IMR-90 (cell line): ENCODE measurements at places on chromosomes 13 and 19. TPM values are rescaled to one million over a fixed set of nuclear protein-coding genes. Genes with fewer than 3 reads are reported as not detected.

NECTIN2 gene
- 77.8 and 78.0 TPM in 2 replicates for total RNA-seq

ZNF534 gene
- total RNA-seq: not detected in 2 replicates

TMIGD2 gene
- not detected in 2 replicates for total RNA-seq

PNMA8B gene
- total RNA-seq: under 0.01 and 0.18 TPM in 2 replicates

ADAT3 gene
- total RNA-seq: 0.28 and 0.36 TPM in 2 replicates

CBY2 gene
- not detected in 2 replicates for total RNA-seq

PBX4 gene
- 0.90 and 1.4 TPM in 2 replicates for total RNA-seq

CPT1C gene
- 14.2 and 14.7 TPM in 2 replicates for total RNA-seq

TMEM238 gene
- not detected in 2 replicates for total RNA-seq

CTXN1 gene
- 0.36 and 0.56 TPM in 2 replicates for total RNA-seq

ZNF547 gene
- 4.4 and 5.6 TPM in 2 replicates for total RNA-seq

TMEM221 gene
- not detected in 2 replicates for total RNA-seq

UBE2M gene
- 55.9 and 63.0 TPM in 2 replicates for total RNA-seq

SIGLEC12 gene
- total RNA-seq: not detected in 2 replicates

STAP2 gene
- total RNA-seq: 1.3 and 1.4 TPM in 2 replicates

PLIN4 gene
- total RNA-seq: under 0.01 TPM in 2 replicates

KANK3 gene
- not detected in 2 replicates for total RNA-seq

PSG3 gene
- total RNA-seq: not detected in 2 replicates

NCCRP1 gene
- not detected in 2 replicates for total RNA-seq

RNF17 gene
- 0.18 and 0.28 TPM in 2 replicates for total RNA-seq

RAX2 gene
- not detected in 2 replicates for total RNA-seq

HOMER3 gene
- 50.8 and 53.4 TPM in 2 replicates for total RNA-seq

CATSPERD gene
- not detected in 2 replicates for total RNA-seq

THSD8 gene
- total RNA-seq: not detected in 2 replicates

METTL21C gene
- not detected in 2 replicates for total RNA-seq

CYP2A13 gene
- total RNA-seq: not detected in 2 replicates

TBC1D17 gene
- total RNA-seq: 1.1 and 1.4 TPM in 2 replicates

PSG11 gene
- total RNA-seq: 0.18 and 0.28 TPM in 2 replicates

REXO1 gene
- 1.4 and 2.5 TPM in 2 replicates for total RNA-seq

FPR2 gene
- not detected in 2 replicates for total RNA-seq

PALM3 gene
- under 0.01 and 0.18 TPM in 2 replicates for total RNA-seq

SYCN gene
- not detected in 2 replicates for total RNA-seq

PTGER1 gene
- 0.28 and 0.54 TPM in 2 replicates for total RNA-seq

STARD13 gene
- total RNA-seq: 46.6 and 46.9 TPM in 2 replicates

LHB gene
- not detected in 2 replicates for total RNA-seq

KIR3DL2 gene
- not detected in 2 replicates for total RNA-seq
